ENCODE measurements at places on chromosomes 4 and X. TPM values are rescaled to one million over a fixed set of nuclear protein-coding genes. Genes with fewer than 3 reads are reported as not detected.

The ENPEP gene
- polyA plus RNA-seq = 235 TPM

The BST1 gene
- 15.1 TPM for polyA plus RNA-seq

DNA sequence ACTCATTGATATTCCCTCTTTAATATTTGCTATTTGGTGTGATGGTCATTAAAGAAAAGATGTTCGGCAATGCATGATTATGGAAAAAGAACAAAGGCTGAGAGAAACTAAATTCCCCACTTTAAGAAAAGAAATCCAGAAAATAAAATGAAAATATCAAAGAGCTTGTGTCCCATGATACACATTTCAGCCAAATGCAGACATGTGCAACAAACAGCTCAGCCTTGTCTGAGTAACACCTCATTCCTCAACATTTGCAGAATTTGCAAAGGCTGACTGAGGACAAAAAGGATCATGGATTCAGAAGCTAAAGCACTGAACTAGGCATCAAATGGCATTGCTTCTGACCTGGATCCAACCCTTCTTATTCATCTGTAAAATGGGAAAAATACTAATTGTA lies 281.0 kb downstream of the RAB28 start:
- no peak for DNase-seq

DNA sequence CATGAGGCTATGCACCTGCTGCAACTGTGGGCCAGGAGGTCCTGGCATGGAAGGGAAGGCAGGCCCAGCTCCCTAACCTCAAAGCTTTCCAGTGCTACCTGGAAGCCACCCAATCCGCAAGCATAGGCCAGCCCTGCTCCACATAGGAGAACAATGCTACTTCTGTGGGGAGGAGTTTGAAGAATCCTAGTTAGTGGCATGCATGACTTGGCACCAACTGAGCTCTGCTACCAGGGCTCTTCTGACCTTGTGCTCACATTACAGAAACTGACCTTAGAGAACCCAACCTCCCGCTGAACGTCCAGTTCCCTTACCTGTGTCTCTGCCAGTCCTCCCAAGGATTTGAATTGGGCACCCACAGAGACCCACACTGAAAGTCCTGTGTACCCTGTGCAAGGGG lies 58.8 kb downstream of the USP46 start:
- no peak for DNase-seq

- no peak for DNase-seq
Measured at GRCh38 chr4:106978046-106978774, 57.9 kb downstream of the DKK2 start.

DNA sequence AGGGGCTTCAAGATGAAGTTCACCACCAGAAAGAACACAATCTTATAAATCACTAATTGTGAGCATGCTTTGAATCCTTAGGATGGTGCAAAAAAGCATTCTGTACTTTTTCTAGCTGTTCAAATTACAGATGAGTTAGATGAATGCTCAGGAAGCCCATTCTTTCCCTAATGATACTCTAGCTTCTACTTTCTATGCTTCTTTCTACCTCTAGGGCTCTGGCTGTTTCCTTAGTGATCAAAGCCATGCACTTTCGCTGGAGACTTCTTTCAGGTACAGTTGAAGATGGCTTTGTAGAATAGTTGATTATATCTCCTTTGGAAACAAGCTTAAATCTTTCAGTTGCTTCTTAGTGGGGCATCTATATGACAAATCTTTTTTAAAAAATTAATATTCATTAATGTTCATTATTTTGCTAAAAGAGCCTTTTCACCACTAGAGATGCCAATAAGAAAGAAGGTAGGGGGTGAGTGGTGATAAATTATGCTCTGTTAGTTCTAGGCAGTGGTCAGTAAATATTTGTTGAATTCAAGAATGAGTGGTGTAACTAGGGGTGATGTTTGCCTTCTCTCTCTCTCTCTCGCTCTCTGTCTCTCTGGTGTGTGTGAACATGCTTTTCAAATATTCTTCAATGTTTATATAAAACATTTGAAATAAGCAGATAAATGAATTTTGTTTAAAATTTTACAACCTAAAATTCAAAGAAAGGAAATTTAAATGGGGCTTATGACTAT lies 169.4 kb downstream of the GLUD2 start:
- no peak for DNase-seq

Measured in right renal cortex interstitium (tissue), 3 donors.